ENCODE measurements at places on chromosomes 2 and 18. TPM values are rescaled to one million over a fixed set of nuclear protein-coding genes. Genes with fewer than 3 reads are reported as not detected.

The CCDC102B gene
- 8.1 TPM for total RNA-seq

The SPDYA gene
- total RNA-seq: 0.81 TPM

The TRIM43 gene
- total RNA-seq: 2.3 TPM

The BOLL gene
- not detected for total RNA-seq

The ACVR1C gene
- total RNA-seq: 0.59 TPM

The MYO5B gene
- total RNA-seq: 2.7 TPM
